Substantia nigra (tissue), 51 donors: ENCODE measurements at places on chromosomes 3 and 15.

DNA sequence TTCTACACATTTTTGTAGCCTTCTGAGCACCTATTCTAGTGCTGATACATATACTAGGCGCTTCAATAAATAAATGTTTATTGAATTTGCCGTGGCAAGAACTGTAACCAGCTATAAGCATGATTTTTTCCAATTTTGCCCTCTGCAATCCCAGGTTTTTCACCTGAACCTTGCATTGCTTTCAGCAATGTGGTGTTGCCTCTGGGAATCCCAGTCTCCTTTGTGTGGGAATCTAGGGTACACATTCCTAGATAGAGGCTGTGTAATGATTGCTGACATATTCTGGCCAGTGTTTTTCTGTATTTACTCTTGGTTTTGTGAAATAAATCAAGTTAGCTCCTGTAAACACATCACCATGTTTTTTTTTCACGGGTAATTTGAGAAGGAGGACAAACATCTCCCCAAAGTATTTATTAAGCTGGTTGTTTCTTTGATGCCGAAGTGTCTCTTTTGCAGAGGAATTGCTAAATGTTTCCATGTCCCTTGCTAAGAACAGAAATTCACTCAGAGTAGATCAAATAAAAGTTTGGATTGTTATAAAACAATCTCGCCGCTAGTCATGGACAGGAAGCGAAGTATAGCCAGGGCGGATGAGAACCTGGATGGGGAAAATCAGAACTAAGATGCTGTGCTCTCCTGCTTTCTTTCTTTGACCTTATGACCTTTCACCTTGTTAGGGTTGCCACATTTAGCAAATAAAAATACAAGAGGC, 1.2 kb downstream of the CFAP91 start:
- DNase-seq = no peak

- no peak for DNase-seq
These were observed 34.9 kb upstream of the TIMP4 start for GRCh38 chr3:12193485-12194165.

DNA sequence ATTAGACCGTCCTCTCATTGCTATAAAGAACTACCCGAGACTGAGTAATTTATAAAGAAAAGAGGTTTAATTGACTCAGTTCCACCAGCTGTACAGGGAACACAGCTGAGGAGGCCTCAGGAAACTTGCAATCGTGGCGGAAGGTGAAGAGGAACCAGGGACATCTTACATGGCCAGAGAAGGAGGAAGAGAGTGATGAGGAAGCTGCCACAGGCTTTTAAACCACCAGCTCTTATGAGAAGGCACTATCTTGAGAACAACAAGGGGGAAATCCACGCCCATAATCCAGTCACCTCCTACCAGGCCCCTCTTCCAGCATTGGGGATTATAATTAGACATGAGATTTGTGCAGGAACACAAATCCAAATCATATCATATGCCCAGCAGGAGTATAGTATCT, 138.5 kb downstream of the ALCAM start:
- DNase-seq = no peak

DNA sequence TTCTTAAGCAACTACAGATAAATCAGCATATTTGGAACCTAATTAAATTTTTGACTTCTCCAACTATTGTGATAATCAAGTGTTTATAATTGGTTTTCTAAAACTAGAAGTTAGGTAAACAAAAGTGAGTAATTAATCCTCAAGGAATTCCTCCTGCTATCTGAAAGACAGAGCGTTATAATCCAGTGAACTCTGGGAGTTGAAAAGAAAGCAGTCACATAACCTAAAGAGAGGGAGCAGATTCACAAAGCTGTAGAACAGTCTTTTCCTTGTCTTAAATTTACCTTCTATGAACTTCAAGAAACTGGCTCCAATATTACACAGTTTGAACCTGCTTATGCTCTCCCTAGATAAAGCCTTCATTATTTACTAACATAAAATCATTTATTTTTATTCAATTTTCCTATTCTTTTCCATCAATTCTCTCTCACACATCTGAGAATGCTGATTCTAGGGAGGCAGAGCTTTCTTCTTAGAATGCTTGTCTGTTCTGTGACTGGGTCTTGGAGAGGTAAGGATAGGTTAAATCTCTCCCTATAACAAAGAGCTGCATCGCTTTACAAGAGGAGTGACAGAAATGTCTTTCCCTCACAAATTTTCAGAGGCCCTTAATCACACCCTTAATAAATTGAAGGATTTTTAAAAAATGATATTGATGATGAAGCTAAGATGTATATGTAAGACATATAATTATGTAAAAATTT, 132.8 kb downstream of the TUSC7 start:
- no peak for DNase-seq

DNA sequence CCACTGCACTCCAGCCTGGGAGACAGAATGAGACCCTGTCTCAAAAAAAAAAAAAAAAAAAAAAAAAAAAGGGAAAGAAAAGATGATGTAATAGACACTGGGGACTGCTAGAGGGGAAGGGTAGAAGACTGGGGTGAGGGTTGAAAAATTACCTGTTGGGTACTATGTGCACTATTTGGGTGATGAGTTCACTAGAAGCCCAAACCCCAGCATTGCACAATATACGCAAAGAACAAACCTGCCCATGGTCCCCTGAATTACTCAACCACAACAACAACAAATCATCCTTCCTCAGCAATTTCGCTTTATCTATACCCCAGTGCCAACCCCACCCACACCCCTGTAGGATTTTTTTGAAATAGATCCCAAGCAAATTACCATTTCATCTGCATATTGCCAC, 13.5 kb downstream of the NIPA1 start:
- DNase-seq = no peak

DNA sequence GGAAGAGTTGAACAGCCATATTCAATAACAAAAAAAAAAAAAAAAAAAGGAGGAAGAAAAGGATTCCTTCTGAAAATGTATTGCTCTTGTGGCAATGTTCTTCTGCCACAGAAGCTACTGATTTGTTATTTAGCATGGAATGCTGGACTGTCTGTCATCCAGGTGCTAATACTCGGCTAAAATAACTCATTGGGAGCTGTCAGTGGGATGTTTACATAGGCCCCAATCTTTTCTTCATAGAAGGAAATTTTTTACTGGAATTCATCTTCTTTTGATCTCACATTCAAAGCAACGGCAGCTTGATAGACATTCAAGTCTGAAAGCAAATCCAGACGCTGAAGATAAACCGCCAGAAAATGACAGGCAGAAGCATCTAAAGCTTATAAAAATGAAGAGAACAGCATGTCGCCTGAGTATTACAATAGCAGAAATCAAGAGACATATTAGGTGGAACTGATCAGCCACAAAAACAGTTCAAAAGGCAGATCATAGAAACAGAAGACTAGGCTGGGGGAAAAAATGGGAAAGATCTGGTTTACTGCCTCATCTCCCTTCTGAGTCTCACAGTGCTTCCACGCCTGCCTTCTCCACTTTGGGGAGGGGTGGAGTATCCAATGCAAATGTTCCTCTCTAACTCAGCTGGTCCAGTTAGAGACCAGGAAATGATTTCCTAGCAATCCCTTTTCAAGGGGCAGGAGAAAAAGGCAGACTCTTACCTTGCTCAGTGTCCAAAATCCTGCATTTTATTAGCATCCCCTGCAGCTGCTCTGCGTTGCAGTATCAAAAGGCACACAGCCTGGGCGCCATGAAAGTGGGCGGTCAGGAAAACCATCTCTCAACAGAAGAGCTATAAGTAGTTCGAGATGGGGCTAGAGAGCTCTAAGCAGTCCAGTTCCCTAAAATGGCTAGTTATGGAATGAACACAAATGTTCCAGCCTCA, 451.9 kb downstream of the FOXP1 start:
- no peak for DNase-seq

DNA sequence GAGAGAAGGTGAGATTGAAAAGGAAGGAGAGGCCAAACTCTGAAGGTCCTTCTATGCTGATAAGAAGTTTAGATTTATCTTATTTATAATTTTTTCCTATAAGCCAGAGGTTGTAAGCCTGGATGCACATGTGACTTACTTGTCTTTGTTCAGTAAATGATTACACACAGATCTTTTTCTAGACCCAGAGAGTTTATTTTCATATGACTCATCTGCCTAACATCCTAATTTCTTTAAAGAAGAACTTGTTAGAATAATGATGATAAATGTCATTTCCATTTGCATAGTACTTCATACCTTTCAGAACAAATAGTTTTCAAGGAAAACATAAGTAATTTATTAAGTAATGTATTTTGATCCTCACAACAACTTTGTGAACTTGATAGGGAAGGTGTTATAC, 434.8 kb upstream of the DPH6 start:
- DNase-seq = no peak

DNA sequence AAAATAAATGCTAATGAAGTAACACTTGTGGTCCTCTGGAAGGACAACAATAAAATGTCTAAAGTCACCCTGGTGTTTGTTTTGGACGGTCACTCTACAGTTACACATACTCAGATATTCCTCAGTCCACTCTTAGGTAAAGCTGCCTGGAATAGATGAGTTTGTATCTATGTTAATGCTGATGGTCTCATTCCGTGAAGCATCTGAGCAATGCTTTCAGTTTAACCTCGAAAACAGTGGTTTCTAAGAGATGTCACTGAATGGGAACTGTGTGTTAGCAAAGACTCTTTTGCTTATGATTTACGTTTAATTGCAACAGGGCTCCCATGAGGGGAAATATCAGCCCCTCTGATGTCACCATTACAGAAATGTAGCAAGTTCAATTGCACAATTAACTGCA, 49.1 kb downstream of the FBN1 start:
- no peak for DNase-seq

DNA sequence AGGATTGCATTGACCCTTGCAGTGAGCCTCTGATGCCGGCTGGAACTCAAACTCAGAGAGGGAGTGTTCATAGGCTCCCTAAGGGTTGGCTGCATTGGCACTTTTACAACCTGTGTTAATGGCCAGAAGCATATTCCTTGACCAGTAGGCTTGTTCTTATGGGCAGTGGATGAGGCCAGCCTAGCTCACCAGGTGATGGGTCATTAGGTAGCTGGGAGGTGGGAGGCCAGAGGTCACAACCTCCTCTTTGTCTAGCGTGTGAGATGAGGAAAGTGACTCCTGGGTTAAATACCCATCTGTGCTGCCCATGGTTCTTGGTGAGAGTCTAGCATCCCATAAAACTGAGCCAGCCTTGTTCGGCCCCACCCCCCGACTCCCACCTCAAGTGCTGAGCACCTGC, 275.7 kb upstream of the CTNNB1 start:
- no peak for DNase-seq

DNA sequence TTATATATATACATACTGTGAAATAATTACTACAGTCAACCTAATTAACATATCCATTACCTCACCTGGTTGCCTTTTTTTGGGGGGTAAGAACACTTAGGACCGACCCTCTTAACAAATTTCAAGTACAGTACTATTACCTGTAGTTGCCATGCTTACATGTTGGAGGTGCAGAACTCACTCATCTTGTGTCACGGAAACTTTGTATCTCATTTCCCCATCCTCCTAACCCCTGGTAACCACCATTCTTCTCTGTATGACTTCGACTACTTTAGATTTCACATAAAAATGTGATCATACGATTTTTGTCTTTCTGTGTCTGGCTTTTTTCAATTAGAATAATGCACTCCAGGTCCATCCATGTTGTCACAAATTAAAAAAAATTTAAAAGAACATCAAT, 55.5 kb upstream of the MELTF start:
- DNase-seq = no peak

DNA sequence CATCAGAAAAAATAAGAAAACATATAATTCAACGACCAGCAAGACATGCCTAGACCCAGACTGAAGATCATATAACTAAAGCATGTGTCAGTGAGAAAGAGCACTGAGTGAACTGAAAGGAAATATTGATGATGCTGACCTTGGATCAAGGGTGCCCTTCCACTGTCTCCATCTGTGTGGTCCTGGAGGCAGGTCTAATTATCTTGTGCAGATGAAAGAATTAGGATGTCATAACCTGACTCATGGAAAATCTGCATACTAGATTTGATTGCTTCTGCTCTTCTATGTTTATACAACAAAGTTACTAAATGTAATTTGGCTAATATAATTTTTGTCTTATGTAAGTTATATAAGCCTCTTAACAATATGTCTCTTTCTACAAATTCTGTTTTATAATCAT, 264.6 kb upstream of the TGFBR2 start:
- DNase-seq = no peak

GRCh38 chr15:43881245-43881644, 54.4 kb downstream of the WDR76 start:
- DNase-seq = no peak

DNA sequence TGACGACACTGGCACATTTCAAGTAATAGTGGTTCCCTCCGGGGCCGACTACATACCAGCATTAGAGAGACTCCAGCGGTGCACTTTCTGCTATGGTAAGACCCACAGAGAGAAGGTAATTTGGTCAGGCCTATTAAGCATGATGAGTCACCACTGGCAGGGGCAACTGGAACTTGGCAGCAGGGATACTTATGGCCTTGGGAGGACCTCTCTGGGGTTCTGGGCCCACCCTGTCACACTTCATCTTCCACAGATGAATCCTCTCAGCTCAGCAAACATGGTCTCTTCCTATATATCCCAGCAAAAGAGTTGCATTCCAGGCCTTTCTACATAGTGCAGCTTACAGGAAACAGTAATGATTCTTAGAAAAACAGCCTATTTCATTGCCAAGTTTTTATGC, 88.0 kb downstream of the PIK3R4 start:
- DNase-seq = no peak

DNA sequence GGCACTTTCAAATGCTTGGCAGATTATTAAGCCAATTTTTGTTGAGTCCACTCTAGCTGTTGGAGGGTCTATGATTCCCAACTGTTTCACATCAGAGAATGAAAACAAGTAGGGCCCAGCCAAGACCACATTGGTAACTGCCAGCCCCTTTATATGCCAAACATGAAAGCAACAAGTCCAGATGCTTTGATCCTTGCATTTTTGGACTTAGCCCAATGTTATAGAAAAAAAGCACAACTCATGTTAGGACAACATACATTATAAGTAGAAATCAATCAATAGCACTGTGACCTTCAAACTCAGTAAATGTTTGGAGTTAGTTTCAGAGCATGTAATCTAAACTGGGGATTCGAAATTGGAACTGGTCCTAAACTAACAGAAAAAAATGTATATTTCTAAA, 674.7 kb downstream of the MECOM start:
- no peak for DNase-seq

- no peak for DNase-seq
These were observed 249.0 kb downstream of the NFKBIZ start for GRCh38 chr3:102098130-102098885.

GRCh38 chr3:43540624-43541023, 81.2 kb downstream of the ANO10 start:
- DNase-seq = no peak

DNA sequence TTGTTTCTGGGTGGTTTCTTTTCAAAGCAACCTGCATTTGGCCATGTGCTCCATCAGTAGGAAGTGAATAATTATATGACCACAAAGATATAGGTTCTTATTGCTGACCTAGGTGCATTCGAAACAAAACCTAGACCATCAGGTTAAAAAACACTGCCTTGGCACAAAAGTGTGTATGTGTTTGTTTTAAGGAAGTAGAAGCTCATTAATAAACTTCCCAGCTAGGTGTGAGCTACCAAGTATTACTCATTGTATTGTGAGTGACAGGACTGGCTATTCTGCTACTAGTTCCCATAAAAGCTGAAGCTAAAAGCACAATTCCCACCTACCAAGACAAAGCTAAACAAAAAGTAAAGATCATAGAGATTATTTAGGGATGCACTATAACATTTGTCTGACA, 168.2 kb downstream of the TP63 start:
- DNase-seq = no peak
